ENCODE measurements at places on chromosomes 7 and 10.

- DNase-seq = no peak
These were observed 435.4 kb upstream of the DPP6 start for GRCh38 chr7:153616711-153617325.

DNA sequence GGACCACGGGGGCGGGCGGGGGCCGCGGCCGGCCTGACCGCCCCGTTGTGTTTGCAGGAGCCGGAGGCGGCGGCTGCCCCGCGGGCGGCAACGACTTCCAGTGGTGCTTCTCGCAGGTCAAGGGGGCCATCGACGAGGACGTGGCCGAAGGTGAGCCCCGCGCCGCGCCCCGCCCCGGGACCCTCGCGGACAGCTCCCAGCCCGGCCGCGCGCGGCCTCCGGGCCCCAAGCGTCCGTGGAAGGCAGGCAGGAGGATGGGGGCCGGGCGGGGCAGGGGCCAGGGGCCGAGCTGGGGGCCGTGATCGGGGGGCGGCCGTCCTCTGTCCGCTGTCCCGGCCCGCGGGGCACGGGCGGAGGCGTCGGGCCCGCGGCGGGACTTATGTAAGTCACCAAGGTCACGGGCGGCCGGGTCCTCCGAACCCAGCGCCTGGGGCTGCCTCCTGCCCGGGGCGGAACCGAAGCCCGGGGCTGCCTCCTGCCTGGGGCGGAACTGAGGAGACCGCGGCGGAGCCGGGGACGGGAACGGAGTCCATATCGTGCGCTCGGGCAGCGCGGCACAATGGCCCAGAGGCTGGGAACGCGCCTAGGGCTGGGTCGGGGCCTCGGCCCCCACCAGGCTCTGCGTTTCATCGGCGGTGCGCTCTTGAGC, 497 bp downstream of the PPP2R2D start:
- DNase-seq = no peak

- no peak for DNase-seq
These were observed 214.6 kb downstream of the SORCS1 start for GRCh38 chr10:106949680-106950478.

DNA sequence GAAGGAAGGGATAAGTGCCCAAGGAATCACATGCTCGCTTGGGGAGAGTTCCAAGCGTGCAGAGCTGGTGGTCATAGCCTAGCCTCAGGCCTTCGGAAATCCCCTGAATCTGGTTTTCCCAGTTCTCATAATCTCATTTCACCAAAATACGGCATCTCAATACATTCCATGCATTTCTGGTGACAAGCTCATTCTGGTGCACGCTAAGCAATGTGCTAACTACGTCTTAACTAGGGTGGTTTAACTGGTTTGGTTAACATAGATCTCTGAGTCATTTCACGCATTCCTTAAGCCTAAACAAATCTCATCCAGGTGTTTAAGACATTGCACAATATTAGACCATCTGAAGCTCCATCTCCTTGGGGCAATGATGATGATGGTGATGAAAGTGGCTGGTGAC, 72.9 kb upstream of the STEAP1B start:
- no peak for DNase-seq

DNA sequence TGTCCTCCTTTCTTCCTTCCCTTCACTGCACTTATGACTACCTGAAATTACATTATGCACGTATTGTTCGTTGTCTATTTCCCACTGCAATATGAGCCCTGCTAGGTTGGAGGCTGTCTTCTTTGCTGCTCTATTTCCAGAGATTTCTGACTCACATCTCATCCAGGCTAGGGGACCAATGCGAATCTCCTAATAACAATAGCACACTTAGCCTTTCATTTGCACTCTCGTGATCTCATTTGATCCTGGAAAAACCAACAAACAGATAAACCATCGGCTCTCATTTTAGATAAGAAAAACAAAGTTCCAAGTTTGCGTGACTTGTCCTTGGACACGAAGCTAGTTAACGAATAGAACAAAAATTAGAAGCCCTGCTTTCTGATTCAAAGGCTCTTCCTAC, 1.4 kb downstream of the ZNF438 start:
- DNase-seq = no peak

DNA sequence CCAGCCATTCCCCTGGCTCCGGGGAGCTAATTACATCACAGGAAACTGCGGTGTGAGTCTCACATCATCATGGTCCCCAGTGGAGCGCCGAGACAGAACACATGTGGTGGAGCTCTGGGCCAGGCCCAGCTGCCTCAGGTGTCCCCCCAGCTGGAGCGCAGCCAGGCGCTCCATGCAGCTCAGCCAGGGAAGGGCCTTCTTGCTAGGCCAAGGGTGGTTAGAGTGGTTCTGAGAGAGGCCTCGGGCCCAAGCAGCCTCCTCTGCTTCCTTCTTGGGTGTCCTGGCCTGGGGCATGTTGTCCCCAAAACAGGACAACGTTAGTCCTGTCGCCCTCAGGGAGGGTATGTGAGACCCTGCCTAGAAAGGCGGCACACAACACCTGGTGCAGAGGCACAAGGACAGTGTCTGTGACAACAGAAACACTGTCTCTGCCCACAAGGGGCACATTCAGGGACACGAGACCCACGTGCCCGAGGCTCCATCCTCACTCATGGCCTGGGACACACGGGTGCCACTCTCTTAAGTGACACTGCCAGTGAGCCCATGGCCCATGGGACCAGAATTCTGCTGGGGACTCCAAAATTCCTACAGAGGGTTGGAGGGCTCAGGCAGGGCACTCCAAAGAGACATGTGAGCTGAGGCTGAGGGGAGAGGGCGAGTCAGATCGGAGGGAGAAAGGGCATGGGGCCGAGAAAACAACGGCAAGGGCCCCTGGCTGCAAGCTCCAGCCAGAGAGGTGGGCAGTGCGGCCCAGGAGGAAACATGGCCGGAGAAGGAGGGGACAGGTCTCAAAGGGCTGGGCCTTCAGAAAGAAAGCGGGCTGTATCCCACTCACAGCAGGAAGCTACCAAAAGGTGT, 37.0 kb upstream of the RET start:
- DNase-seq = no peak

DNA sequence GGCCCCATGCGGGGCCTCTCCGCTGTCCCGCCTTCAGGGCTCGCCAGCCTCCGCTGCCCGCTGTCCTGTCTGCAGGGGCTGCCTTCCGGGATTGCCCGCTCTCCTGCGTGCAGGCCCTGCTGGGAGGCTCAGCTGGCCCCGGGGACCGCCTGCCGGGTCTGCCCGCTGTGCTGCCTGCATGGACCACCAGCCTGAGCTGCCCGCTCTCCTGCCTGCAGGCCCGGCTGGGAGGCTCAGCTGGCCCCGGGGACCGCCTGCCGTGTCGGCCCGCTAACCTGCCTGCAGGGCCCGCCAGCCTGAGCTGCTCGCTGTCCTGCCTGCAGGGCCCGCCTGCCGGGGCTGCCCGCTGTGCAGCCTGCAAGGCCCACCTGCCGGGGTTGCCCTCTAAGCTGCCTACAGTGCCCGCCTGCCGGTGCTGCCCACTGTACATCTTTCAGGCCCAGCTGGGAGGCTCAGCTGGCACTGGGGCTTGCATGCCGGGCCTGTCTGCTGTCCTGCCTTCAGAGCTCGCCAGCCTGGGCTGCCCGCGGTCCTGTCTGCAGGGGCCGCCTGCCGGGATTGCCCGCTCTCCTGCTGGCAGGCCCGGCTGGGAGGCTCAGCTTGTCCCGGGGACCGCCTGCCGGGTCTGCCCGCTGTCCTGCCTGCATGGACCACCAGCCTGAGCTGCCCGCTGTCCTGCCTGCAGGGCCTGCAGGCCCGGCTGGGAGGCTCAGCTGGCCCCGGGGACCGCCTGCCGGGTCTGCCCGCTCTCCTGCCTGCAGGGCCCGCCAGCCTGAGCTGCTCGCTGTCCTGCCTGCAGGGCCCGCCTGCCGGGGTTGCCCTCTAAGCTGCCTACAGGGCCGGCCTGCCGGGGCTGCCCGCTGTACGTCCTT, 165.1 kb downstream of the GLRX3 start:
- DNase-seq = no peak

GRCh38 chr10:15378569-15378968, 7.5 kb upstream of the FAM171A1 start:
- DNase-seq = no peak

DNA sequence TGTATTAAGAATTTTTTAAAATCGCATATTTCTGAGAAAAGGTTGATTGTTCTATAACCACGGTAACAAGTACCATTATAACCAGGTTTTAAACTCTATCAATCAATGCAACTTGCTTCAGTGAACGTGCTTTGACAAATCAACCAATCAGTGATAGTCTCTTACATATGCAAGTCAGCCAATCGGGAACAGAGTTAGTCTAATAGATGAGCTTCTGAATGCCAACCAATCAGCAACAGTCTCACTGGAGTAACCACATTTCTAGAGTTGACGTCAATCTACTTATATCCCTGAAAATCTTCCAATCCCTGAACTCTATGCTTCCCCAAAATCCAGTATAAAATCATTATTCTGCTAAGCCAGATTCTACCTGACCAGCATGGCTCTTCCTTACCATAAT, 44.7 kb upstream of the TRUB1 start:
- no peak for DNase-seq

DNA sequence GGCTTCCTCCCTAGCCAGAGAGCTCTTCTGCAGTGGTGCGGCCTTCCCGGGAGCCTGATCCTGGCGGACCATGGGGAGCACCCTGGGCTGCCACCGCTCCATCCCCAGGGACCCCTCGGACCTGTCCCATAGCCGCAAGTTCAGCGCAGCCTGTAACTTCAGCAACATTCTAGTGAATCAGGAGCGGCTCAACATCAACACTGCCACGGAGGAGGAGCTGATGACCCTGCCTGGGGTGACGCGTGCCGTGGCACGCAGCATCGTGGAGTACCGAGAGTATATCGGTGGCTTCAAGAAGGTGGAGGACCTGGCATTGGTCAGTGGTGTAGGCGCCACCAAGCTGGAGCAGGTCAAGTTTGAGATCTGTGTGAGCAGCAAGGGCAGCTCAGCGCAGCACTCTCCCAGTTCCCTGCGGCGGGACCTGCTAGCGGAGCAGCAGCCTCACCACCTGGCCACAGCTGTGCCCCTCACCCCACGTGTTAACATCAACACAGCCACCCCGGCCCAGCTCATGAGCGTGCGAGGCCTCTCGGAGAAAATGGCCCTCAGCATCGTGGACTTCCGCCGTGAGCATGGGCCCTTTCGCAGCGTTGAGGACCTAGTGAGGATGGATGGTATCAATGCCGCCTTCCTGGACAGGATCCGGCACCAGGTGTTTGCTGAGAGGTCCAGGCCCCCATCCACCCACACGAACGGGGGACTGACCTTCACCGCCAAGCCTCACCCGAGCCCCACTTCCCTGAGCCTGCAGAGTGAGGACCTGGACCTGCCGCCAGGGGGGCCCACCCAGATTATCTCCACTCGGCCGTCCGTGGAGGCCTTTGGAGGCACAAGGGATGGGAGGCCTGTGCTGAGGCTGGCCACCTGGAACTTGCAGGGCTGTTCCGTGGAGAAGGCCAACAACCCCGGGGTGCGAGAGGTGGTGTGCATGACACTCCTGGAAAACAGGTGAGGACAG, 1.5 kb downstream of the EEPD1 start:
- no peak for DNase-seq

- DNase-seq = no peak
These were observed 1.9 kb downstream of the EXOC6 start for GRCh38 chr10:92850185-92850584.

DNA sequence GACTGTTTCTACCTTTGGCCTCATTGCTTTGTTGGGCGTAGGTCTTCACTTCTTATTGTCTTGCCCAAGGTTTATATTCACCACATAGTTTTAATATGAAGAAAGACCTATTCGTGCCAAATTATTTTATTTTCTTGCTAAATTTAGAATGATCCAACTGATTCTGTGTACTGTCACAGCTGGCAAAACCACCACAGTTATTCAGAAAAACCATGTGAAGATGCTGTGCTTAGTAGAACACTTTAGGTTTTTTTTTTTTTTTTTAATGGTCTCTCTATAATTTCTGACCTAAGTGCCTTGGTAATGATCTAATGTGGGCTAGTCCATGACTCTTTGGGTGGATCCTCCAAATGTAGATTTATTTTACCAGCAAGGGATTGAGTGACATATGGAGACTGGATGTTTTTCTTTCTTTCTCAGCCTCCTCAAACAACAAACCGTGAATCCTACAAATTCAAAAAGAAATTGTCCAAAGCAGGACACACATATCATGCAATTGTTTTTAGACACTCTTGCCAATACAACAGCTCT, 243.8 kb downstream of the DYNC1I1 start:
- no peak for DNase-seq

- no peak for DNase-seq
These were observed 435.8 kb downstream of the MDFIC start for GRCh38 chr7:115357703-115357999.

DNA sequence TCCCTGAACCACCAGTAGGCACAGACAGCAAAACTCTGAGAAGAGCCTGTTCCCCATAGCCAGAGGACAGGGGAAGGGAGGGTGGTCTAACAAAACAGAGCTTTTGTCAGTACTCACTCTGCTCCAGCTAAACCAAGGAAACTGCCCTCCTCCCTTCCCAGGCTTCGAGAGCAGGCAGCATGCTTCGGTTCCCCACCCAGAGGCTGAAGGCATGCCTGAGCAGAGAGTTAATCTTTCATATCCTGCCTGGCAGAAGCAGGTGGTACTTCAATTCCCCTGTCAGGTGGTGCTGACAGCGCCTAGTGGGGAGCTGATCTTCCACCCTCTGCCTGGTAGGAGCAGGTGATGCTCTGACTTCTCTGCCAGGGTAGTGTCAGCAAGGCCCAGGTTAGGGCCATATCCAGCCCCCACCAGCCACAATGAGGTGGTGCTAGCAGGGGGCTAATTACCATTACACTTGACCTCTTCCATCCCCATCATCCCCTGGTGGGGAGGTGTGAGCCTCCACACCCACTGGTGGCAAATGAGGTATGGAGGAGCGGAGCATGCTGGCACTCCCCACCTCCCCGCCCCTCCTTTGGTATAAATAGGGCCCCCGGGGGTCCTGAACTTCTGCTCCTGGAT, 35.1 kb downstream of the SDK1 start:
- DNase-seq = no peak

- DNase-seq = no peak
These were observed 67.8 kb downstream of the MGMT start for GRCh38 chr10:129534826-129535225.

- no peak for DNase-seq
These were observed 477.1 kb downstream of the RPS24 start for GRCh38 chr10:78510566-78511323.

- no peak for DNase-seq
These were observed 55.2 kb upstream of the DKK1 start for GRCh38 chr10:52258799-52259425.

GRCh38 chr10:112872728-112873127, 77.3 kb upstream of the TCF7L2 start:
- no peak for DNase-seq

- no peak for DNase-seq
These were observed 21.5 kb upstream of the SMKR1 start for GRCh38 chr7:129480674-129481363.

GRCh38 chr7:85164376-85164775, 22.5 kb downstream of the SEMA3D start:
- DNase-seq = no peak

All from activated CD8-positive, alpha-beta memory T cell treated with anti-CD3 and anti-CD28 coated beads for 1 hour (primary cell).